Left renal cortex interstitium (tissue), 4 donors: ENCODE measurements at places on chromosomes 7 and 10.

DNA sequence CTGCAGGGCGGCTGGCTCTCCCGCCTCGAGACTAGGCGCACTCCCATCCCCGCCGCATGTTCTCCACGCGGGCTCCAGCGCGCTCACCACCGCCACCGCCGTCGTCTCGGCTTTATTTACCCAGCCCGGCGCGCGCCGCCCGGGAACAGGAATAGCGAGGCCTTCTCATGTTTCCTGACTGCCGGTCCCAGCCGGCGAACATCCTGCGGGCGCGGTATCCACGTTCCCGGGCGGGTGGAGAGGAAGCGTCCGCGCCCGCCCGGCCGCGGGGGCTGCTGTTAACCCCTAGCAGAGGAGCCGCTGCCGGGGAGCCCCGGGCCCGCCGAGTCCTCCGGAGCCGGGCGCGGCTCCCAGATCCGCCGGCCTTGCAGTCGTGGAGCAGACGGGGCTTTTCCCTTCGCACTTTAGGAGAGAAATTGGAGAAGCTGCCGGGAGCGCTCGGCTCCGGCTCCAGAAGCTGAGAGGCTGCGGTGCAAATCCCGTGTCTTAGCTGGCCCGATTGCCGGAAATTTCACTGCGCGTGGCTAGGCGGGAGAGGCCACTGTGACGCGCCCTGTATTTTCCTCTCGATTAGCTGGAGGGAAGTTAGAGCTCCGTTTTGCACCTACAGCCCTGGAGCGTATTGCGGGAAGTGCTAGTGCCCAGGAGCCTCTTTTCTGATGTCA is at the start of gene MKX:
MKX (minus strand) TSS at position 88 of the 665 bp plus-strand sequence. CDS start 2,404 bp downstream, outside the sequence.
- no peak for DNase-seq

DNA sequence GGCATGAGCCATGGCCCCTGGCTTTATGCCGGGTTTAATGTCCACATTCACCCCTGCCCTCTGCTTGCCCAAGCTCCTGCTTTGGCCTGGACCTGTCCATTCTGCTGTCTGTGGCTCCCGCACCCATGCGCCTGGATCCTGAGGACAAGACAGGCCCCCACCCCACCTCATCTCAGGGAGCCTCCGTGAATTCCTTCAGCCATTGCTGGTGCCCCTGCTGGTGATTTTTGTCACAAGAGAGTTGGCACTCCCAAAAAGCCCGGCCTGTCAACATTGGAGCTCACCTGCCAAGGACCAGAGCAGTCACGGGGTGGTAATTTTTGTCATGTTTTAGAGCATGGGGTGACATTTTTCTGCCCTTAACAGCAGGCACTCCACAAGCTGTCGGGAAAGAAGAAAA is 127.5 kb upstream of the PLXNA4 start:
- DNase-seq: no peak

GRCh38 chr10:36647540-36647939 is 477.9 kb upstream of the ANKRD30A start:
- no peak for DNase-seq

GRCh38 chr7:44994877-44995554 is 5.0 kb upstream of the CCM2 start:
- no peak for DNase-seq

DNA sequence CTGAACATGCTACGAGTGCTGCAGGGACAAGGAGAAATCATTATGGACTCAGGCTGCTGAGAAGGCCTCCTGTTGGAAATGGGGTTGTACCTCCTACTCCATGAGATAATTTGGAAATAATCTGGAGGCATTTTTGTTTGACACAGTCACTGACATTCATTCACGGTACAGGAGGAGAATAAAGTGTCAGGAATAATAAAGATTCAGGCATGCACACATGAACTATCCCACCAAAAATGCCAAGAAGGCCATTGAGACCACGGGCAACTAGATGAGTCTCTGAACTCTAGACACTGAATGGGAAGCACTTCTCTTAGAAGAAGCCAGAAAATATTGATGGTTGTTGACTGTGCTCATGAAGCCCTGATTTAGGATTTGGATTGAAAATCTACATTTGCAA is 220.9 kb upstream of the HABP2 start:
- no peak for DNase-seq

DNA sequence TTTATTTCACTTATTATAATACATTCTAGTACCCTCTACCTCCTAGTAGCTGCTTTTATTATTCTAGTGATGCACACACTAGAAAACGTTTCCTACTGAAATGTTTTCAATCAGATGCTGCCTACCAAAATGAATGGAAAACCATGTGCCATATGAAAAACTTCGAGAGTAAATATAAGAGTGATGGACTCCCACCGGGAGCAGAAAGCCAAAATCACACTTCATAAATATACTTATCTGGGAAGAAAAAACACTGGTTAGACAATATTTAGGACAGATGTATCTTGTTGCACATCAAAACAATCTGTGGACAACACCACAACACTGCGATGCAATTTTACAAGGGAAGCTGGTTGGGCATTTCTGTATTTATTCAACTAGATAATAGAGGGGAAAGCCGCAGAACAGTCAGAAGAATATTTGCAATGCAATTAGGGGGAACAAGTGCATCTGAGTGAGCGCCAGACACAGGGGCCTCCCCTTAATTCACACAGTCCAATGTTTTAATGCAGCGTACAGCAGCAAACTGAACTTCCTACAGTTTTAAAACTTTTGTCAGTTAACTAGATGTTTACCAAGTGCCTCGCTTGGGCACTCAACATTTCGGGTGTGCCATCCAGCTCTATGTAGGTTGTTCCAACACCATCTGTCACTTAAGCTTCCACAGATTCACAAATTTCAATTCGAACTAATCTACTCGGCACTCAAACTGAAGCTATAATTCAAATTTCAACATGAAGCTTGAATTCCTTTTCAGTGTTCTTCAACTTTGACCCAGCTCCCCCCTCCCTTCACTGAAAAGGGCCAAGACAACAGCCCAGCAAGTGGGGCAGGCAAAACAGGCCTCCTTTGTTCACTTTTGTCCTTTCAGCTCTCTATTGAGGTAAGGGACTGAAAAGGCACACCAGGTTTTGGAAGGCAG is 7.4 kb downstream of the NRCAM start:
- DNase-seq: no peak

DNA sequence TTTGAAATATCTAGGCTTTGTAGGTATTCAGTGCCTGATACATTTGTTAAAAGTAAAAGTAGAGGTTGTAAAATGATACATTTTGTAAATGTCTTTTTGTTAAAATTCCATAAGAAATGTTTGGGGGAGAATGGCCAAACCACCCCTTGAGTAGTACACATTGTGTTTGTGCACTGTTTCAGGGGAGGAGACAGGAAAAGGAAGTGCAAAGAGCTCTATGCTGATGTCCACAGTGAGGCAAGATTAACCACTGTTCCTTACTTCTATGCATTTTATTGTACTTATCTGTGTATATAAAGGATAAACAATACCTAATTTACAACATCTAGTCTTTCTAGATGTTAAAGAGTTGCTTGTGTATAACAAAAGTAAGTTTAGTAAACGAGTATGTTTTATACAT is 7.4 kb upstream of the CYCS start:
- no peak for DNase-seq

DNA sequence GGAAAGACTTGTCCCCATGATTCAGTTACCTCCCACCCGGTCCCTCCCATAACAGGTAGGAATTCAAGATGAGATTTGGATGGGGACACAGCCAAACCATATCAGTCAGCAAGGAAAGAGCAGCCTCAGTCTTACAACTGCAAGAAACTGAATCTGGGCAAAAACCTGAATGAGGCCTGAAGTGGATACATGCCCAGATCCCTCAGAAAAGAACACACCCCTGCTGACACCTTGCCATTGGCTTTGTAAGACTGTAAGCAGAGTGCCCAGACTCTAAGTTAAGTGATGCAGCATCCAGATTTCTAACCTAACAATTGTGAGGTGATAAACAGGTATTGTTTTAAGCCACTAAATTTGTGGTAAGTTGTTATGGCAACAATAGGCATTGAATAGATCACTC is 670.8 kb downstream of the SORCS1 start:
- no peak for DNase-seq

DNA sequence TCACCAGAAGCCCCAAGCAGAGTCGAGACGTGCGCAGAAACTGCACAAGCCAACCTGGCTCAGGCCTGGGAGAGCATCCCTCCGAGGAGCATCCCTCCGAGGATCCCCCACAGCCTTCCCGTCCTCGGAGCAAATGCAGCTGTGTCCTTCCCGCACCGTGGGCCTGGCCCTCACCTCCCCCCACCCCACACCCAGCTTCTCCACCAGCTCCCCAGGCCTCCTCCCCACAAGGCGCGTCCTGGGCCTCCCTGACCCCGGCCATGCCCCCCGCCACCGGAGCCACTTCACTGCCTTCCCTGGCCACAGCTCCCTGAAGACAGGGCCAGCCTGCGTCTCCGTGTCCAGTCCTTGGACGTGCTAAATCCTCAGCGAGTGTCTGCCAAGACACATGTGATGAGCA is 60.6 kb downstream of the PTPRN2 start:
- no peak for DNase-seq

- no peak for DNase-seq
These were observed 13.8 kb upstream of the KMT2E start for GRCh38 chr7:105000200-105000599.

DNA sequence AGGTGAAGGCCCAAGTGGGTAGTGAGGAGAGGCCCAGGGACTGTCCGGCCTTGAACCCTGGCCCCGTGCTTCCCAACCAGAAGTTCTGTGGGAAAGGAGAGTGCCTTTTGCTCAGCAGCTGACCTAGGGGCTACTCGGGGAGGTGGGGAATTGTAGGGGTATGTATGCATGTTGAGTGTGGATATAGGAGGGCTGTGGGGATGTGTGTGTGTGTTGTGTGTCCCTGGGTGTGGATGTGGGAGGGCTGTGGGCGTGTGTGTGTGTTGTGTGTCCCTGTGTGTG is 12.2 kb downstream of the EPHB6 start:
- DNase-seq: no peak

DNA sequence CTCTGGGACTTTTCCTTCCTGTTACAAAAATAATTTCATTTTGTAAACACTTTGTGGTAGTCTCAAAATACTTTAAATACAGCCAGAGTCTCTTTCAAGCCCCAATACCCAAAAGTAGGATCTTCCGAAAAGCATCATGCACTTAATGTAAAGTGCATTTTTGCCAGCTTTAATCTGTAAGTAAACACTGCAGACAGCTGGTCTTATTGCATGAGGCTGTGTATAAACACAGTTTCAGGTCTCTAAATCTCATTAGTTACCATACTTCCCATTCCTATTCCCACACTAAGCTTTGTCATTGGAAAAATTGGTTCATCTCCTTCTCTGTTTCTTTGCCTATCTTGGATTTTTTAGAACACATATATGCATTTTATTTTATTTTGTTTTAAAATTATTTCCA is 87.6 kb upstream of the GNAI1 start:
- DNase-seq: no peak

- DNase-seq: no peak
These were observed 83.2 kb downstream of the PDE1C start for GRCh38 chr7:31986878-31987518.

- DNase-seq: no peak
These were observed 14.7 kb upstream of the SLC16A9 start for GRCh38 chr10:59724098-59724938.

DNA sequence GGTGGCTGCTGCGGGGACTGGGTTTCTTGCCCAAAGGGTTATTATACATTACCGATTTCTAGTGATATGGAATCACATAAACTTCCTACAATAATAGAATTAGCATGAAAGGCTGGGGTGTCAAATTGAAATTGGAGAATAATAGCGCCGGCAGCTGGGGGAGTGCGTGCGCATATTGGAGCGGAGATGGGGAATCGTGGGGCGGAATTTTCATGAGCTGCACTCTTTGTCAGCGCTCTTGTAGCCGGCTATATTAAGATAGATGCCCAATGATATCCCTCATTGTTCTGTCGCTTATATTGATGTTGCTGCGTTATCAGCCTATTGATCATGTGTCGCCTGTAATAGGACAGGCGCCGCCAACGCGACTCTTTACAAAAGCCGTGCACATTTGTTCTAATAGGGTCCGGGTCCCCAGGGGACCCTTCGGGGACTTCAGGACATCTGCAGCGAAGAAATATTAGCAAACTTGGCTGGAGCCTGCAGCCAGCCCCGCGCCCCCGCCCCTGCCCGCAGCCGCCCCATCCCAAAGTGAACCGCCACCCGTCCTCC is 5.1 kb downstream of the UNCX start:
- DNase-seq: no peak

- no peak for DNase-seq
These were observed 82.1 kb upstream of the CABCOCO1 start for GRCh38 chr10:61580608-61581007.

- DNase-seq: no peak
These were observed 1.6 kb upstream of the PILRA start for GRCh38 chr7:100371561-100372171.

- DNase-seq: no peak
These were observed 40.9 kb downstream of the BMPER start for GRCh38 chr7:33946094-33946699.

GRCh38 chr10:73211106-73211811 is 35.8 kb downstream of the DNAJC9 start:
- DNase-seq: no peak

- DNase-seq: no peak
These were observed 210.7 kb upstream of the GNAI1 start for GRCh38 chr7:79923953-79924352.

- no peak for DNase-seq
These were observed 3.2 kb downstream of the CDH23 start for GRCh38 chr10:71399946-71400345.

DNA sequence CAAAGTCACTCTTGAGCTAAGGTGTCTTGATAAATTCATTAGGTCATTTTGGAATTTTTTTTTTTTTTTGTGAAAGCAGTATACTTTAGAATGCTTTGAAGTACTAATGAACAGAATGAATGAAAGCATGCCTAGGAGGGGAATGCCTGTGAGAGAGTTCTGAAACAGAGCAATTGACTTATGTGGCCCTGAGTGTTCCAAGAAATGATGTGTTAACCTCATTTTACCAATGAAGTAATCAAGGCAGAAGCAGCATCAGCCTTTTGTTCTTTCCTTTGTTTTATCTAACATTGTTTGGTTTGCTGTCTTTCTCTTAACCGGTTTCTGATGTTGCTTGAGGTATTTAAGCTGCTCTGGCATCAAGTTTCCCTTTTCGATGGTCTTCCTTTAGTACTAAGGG is 154.6 kb upstream of the HGF start:
- no peak for DNase-seq

DNA sequence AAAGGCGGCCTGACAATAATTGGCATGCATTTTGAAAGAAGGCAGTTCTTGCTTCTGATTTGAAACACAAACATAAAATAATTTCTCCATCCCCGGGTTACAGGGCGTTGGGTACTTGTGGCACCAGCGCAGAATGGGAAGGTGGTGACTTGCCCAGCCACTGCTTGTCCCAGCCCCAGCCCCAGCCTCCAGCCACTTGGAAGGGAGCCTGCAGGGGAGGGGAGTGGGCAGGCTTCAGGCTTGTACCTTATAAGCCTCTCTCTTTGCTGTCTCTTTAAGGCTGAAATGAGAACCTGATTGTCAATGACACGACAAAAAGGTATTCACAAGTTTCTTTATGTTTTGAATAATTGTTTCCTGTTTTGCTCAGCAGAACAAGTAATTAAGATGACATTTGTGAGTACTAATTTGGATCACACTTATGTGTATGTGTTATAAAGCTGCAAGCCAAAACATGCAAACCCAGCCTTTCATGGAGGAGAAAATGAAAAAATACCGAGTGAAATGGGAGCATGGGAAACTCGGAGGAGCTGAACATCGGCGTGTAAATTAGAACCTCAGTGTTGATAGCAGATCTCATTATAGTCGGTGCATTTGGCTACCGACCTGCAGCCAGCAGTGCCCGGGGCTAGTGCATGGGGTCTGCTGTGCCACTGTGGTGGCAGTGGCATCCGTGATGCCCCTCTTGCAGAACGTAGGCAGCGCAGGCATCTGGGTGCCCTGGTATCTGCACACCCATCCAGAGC is 129.9 kb downstream of the EBF3 start:
- DNase-seq: no peak
